ENCODE measurements at places on chromosomes 11 and 22. TPM values are rescaled to one million over a fixed set of nuclear protein-coding genes. Genes with fewer than 3 reads are reported as not detected.

TIGD3 gene
- 0.33 TPM for total RNA-seq

PRODH gene
- not detected for total RNA-seq

LRRC32 gene
- 16.1 TPM for total RNA-seq

LRRC56 gene
- total RNA-seq: 0.46 TPM

LGR4 gene
- 4.3 TPM for total RNA-seq

MAPK12 gene
- 54.2 TPM for total RNA-seq

SHISAL1 gene
- total RNA-seq: not detected

SCN4B gene
- total RNA-seq: 0.21 TPM

BMAL1 gene
- 13.5 TPM for total RNA-seq

ROBO4 gene
- 220 TPM for total RNA-seq

TSPAN32 gene
- total RNA-seq: not detected

DTX4 gene
- total RNA-seq: 0.21 TPM

SPDYC gene
- not detected for total RNA-seq

NXPE2 gene
- not detected for total RNA-seq

RTN4R gene
- total RNA-seq: 0.46 TPM

DNAJB13 gene
- total RNA-seq: not detected

EFEMP2 gene
- 23.9 TPM for total RNA-seq

YPEL4 gene
- 0.20 TPM for total RNA-seq

MS4A6E gene
- total RNA-seq: not detected

MCM5 gene
- 178 TPM for total RNA-seq

SLC5A1 gene
- not detected for total RNA-seq

OR6T1 gene
- not detected for total RNA-seq

OR5A1 gene
- not detected for total RNA-seq

OR2AG1 gene
- total RNA-seq: under 0.01 TPM

TTC36 gene
- 0.40 TPM for total RNA-seq

HORMAD2 gene
- total RNA-seq: not detected

C11orf87 gene
- not detected for total RNA-seq

TRIM51 gene
- not detected for total RNA-seq

MS4A14 gene
- not detected for total RNA-seq

MYOD1 gene
- total RNA-seq: not detected

C11orf97 gene
- total RNA-seq: not detected

TRIM49 gene
- total RNA-seq: not detected

GAS2 gene
- 0.88 TPM for total RNA-seq

C1QTNF4 gene
- total RNA-seq: 0.11 TPM

TUBA8 gene
- 7.3 TPM for total RNA-seq

KRTAP5-9 gene
- not detected for total RNA-seq

SYT13 gene
- total RNA-seq: not detected

PRG3 gene
- not detected for total RNA-seq

EXPH5 gene
- 0.07 TPM for total RNA-seq

DNAJB7 gene
- total RNA-seq: not detected

MUC5AC gene
- not detected for total RNA-seq

ACCSL gene
- not detected for total RNA-seq

SMIM35 gene
- total RNA-seq: not detected

SLC7A4 gene
- total RNA-seq: not detected

NLRP10 gene
- total RNA-seq: not detected

DCHS1 gene
- total RNA-seq: 47.4 TPM
